ENCODE measurements at places on chromosomes 3 and 15.

DNA sequence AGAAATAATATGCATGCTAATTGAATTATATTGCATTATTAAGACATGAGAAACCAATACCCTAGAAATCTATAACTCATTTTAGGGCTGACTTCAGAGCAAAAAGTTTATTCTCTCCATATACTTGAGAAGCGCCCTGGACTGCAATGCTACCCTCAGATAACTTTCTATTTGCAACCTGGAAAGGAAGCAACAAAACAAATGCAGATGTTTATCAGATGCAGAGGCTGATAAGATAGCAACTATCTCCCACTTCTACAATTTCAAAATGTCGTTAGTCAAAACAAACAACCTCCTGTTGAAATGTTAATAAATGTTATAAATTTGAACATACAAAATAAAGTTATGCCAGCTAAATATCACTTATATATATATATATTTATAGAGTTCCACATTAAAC, 34.8 kb downstream of the HES1 start:
- DNase-seq: no peak

DNA sequence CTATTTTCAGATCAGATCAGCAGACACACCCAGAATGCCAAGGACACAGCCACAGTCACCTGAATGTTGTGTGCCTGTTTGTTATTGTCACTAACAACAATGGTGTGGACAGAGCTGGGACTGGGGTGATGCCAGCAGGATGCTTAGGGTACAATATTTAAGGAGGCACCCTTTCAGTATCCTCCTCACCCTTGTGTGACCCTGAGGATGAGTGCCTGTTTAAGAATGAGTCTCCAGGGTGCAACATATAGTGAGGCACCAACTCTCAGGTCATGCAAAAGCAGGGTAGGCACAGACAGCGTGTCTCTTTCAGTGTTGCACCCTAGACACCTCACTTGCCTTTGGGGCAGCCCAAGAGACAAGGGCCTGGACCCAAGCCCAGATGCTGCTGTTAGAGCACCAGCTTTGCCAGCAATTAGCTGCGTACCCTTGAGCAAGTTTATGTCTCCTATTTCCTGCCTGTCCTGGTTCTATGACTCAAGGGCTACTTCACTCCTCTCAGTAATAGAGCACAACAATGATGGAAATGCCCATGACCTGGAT, 122.6 kb downstream of the AQP9 start:
- no peak for DNase-seq

GRCh38 chr3:11059090-11059798, 66.7 kb downstream of the SLC6A1 start:
- no peak for DNase-seq

GRCh38 chr3:160247766-160248165, 22.5 kb downstream of the C3orf80 start:
- DNase-seq: no peak

GRCh38 chr3:56547486-56547885, 9.5 kb upstream of the CCDC66 start:
- no peak for DNase-seq

- no peak for DNase-seq
Observed at GRCh38 chr3:27171113-27171512, 198.1 kb downstream of the NEK10 start.

Data from right lobe of liver (tissue), 6 donors.